ENCODE measurements at places on chromosomes 12 and 14.

GRCh38 chr14:92651758-92652406, 96.5 kb downstream of the LGMN start:
- no peak for DNase-seq

- DNase-seq, result no peak
Observed at GRCh38 chr14:85618390-85618789, 88.4 kb downstream of the FLRT2 start.

- DNase-seq, result no peak
Observed at GRCh38 chr14:44901696-44902095, 60.1 kb downstream of the KLHL28 start.

- DNase-seq, result no peak
Observed at GRCh38 chr14:105398726-105399465, 558 bp downstream of the TEX22 start.

- no peak for DNase-seq
Observed at GRCh38 chr12:5184186-5184585, 140.5 kb downstream of the KCNA5 start.

Data from GM03348 (cell line).